CD4-positive, alpha-beta T cell (primary cell): ENCODE measurements at places on chromosomes 16 and 17.

- DNase-seq = no peak
Measured at GRCh38 chr16:85235991-85236817, 123.9 kb upstream of the CIBAR2 start.

DNA sequence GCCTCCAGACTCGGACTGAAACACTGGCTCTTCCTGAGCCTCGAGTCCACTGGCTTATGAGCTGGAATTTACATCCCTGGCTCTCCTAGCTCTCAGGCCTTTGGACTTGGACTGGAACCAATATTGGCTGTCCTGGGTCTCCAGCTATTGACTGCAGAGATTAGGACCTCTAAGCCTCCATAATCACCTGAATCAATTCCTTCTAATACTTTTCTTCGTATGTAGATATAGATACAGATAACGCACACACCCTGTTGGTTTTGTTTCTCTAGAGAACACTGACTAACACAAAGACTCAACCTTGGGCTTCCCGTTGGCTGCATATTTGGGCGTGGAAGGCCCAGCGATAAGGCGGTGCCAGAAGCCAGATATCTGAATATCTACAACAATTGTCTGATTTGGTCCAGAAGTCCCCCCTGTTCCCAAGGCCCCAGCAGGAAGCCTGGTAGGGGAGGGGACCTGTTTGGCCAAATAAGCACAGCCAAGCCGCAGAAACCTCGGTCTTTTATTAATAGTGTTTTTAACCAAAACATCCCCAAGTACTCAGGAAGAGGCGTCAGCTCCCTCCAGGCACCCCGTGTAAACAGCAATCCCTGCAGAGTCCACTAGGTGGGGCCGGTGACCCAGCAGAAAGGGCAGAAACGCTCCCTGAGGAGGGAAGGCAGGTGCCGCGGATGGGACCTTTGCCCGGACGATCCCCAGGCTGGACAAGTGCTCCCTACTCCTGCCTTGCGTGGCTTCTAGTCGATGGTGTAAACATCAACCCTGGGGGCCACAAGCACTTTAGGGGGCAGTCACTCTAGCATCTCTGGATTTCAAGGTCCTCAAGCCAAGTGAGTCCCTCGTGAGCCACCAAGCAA lies 57.0 kb downstream of the ABR start:
- DNase-seq = peak; percentile 83

- no peak for DNase-seq
Measured at GRCh38 chr16:12062343-12063003, 85.9 kb downstream of the SNX29 start.

GRCh38 chr17:42852351-42852750 lies 1.4 kb downstream of the AOC3 start:
- no peak for DNase-seq

GRCh38 chr17:58335061-58335731 lies 6.6 kb upstream of the TSPOAP1 start:
- DNase-seq = no peak

DNA sequence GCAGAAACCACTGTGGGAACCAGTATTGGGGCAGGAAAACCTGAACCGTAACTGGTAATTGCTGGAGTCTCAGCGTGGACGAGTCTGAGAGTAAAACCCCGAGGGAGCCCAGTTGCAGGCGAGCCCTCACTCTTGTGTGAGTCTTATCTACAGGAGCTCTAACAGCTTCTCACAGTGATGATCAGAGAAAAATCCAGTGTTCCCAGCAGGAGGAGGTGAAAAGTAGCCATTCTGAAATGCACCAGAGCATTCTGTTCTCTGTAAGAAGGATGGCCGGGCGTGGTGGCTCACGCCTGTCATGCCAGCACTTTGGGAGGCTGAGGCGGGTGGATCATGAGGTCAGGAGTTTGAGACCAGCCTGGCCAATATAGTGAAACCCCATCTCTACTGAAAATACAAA lies 161.2 kb downstream of the COPRS start:
- no peak for DNase-seq

DNA sequence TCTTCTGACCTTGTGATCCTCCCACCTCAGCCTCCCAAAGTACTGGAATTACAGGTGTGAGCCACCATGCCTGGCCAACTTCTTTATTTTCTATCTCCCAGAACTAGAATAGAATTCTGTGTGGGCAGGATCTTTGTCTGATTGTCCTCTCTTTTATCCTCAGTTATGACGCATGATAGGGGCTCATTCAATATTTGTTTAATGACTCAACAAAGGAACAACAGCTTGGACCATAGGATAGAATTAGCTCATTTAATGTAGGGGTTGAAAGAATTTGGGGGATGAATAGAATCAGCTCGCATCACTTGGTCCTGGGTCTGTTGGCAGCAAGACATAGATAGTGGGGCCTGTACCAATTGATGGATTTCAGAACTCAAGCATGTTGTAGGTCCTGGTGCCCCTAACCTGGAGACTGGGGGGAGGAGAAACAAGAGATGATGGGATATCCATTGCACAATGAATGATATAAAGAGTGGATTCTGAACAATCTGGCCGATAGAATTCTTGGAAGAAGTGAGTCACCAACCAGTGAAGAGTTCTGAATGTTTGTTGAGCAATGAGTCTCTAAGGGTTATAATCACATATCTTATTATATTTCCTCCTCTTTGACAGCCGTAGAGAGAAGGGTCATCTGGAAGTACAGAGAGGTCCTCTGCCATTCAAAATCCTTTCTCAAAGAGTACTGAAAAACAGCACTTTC lies 250.2 kb downstream of the HS3ST4 start:
- DNase-seq = no peak

- no peak for DNase-seq
Measured at GRCh38 chr17:77466596-77467223, 325.9 kb downstream of the SEC14L1 start.

DNA sequence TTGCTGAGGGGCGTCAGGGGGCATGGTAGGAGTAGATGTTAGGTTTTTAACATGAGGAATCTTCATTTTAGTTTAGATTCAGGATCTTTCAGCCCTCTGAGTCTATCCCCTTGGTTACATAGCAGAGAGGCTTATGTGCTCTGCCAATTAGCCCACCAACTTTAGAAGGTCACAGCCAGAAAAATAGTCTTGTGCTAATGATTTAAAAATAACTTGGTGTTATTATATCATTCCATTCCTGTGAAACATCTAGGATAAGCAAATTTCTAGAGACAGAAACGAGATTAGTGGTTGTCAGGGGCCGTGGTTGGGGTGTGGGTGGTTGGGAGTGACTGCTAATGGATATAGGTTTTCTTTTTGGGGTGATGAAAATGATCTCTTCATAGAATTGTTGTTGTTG lies 183.7 kb downstream of the SNX29 start:
- no peak for DNase-seq

DNA sequence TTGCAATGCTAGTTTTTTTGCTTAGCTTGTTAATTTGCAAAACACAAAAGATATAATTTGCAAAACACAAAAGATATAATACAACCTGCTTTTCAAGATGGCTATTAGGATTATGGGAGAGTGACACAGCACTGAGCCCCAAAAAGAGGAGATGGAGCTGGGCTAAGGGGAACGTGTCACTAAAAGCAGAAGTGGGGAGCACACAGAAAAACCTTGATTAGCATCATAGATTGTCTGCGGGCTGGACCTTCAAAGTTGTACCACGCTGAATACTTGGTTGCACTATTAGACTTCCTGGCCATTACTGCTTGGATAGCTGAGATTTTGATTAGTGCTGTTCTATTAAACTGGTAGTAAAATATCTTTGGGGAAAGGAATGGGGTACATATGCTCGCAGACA lies 36.2 kb downstream of the KCNJ16 start:
- DNase-seq = no peak

- DNase-seq = no peak
Measured at GRCh38 chr16:10668322-10669045, 26.2 kb downstream of the TEKT5 start.

DNA sequence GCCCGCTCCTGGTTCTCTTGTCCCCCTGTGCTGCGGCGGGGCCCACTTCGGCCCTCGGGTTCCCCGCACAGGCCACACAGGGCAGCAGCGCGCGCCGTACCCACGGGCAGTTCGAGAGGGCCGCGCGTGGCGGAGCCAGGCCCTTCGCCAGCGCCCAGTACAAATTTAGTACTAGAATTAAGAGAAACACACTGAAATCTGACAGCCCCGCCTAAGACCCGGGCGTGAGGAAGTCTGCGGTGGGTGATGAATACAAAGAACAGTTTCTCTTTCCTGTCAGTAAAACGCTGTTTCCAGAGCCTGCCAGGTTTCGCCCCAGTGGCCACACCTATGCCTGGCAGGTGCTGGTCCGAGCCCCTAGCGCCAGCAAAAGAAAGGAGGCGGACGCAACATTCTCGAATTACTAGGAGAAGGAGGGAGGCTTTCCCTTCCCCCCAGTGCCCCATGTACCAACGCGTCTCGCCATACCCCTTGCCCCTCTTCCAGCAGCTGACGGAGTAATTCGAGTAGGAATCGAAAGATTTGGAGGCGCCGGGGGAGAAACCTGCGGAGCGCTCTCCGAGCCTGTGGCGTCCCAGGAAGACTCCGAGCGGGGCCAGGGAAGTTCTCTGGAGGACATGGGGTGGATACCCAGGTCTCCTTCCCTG lies 591 bp upstream of the SLFN5 start:
- peak; percentile 85 for DNase-seq

- DNase-seq = peak; percentile 72
Measured at GRCh38 chr17:75289832-75290337, 652 bp upstream of the SLC25A19 start.

GRCh38 chr16:17303101-17303500 lies 167.7 kb downstream of the XYLT1 start:
- no peak for DNase-seq

GRCh38 chr16:48420437-48420836 lies 35.2 kb upstream of the SIAH1 start:
- no peak for DNase-seq

- DNase-seq = no peak
Measured at GRCh38 chr16:27547134-27547533, 2.6 kb downstream of the GTF3C1 start.

DNA sequence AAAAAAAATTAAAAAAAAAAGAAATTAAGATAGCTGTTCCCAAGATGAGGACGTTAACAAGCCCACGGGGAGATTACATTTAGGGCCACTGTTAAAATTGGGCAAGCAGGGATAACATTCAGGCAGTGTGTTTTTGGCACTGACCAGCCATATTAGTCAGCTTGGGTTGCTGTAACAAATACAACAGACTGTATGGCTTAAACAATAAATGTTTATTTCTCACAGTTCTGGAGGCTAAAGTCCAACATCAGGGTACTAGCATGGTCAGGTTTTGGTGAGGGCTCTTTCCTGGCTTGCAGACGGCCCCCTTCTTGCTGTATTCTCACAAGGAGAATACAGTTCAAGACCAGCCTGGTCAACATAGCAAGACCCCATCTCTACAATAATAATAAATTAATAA lies 31.3 kb downstream of the ARSG start:
- DNase-seq = no peak

DNA sequence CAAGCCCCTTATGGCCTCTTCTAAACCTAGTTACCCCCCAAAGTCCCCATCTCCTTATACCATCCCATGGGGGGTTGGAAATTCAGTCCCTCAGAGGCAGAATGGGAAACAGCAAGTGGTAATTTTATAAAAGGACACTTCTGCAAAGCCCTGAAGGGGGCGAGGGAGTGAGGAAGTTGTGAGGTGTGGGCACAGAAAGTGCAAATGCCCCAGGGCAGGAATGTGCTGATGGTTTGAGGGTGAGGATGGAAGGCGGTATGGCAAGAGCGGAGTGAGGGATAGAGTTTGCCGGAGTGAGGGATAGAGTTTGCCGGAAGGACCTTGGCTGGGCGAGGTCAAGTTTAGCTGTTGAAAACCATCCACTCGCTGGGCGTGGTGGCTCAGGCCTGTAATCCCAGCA lies 52.7 kb downstream of the HAPSTR1 start:
- DNase-seq = no peak
